NCI-H1930 (cell line): ENCODE measurements at places on chromosomes 1 and 21.

DNA sequence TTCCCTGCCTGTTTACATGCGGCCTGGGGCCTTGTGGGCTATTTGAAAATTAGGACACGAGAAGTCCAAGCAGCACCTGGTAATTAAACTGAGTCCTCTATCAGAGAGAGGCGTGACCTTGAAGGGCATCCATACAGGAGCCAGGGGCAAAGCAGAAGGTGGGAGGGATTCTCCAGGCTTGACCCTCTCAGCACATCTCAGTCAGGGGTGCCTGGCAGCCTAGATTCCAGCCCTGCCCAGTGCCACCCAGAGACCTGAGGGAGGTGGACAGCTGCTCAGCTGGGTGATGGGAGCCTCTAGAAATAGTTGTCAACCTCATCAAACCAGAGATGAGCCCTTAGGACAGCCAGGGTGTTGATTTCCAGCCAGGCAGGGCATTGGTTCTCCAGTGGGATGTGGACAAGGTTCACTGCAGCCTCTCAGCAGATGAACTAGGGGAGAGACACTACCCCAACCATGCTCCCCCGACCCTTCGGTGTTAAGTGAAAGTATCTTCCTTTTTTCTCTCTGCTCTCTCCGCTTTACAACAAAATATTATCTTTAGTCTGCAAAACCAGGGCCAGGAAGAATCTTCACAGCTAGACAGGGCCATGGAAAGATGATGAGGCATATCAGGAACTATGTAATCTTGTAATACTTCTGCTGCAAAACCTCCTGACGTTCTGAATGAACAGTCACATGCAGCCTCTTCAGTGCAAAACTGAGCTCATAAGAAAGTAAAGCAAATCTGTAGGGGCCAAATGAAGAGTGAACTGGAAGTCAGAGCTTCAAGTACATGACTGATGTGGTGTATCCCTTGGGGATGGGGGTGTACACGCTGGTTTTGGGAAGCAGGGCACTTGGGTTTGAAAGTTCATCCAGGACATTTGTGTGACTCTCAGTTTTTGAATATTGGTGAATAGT, 35.9 kb upstream of the ATP5PO start:
- DNase-seq = no peak

DNA sequence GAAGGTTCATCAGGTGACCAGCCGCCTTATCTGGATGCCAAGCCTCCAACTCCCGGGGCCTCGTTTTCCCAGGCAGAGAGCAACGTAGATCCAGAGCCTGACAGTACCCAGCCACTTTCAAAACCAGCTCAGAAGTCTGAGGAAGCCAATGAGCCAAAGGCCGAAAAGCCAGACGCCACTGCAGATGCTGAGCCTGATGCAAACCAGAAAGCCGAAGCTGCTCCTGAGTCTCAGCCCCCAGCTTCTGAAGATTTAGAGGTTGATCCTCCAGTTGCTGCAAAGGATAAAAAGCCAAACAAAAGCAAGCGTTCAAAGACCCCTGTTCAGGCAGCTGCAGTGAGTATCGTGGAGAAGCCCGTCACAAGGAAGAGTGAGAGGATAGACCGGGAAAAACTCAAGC, 44.5 kb downstream of the ZBTB17 start:
- no peak for DNase-seq

- no peak for DNase-seq
Measured at GRCh38 chr1:24364975-24365678, 46.0 kb downstream of the GRHL3 start.

DNA sequence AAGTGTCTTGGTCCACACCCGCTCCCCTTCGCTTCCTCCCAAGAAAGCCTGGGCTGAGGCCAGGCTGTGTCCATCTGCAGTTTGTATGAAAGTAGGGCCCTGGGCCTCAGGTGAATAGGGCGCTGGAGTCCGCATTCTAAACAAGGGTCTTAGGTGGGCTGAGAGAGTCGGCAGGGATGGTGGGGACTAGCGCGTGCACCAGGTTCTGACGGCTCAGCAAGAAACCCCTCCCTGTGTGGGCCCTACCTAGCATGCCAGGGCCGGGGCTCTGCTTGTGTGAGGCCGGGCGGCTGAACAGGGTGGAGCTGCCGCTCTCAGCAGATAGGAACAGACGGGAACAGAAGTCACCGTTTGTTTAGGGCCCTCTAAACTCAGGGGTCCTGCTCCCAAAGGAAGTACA, 1.7 kb downstream of the ACTRT2 start:
- no peak for DNase-seq

GRCh38 chr1:169048043-169048442, 58.4 kb upstream of the ATP1B1 start:
- DNase-seq = no peak

- DNase-seq = no peak
Measured at GRCh38 chr1:205285381-205286101, 36.0 kb downstream of the NUAK2 start.

GRCh38 chr1:45685308-45686014, 872 bp downstream of the GPBP1L1 start:
- DNase-seq = no peak

GRCh38 chr1:192906334-192906733, 97.5 kb downstream of the RGS2 start:
- DNase-seq = no peak

DNA sequence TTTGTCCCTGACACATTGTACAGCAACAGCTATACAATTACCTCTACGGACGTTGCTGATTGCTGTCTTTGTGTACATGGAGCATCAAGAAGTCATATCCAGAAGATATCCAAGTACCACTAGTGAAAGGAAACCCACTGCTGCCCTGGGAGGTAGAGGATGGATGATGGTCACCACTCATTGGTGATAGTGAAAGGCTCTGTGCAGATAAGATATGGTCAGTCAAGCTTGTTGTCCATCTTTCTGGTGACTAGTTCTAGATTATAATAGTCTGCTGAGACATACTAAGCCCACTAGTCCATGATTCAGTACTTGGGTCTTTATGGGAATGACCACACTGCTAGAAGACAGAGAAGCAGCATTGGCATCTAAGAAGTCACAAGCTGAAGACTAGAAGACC, 30.3 kb downstream of the NIBAN1 start:
- DNase-seq = no peak

GRCh38 chr1:7103361-7103782, 318.1 kb downstream of the CAMTA1 start:
- DNase-seq = no peak

GRCh38 chr1:199851439-199852140, 175.9 kb upstream of the NR5A2 start:
- DNase-seq = no peak

GRCh38 chr1:81174811-81175476, 625.8 kb upstream of the ADGRL2 start:
- DNase-seq = no peak

- no peak for DNase-seq
Measured at GRCh38 chr1:56029319-56030003, 549.9 kb downstream of the PLPP3 start.

GRCh38 chr21:23218667-23219066, 2220.5 kb downstream of the NCAM2 start:
- no peak for DNase-seq

DNA sequence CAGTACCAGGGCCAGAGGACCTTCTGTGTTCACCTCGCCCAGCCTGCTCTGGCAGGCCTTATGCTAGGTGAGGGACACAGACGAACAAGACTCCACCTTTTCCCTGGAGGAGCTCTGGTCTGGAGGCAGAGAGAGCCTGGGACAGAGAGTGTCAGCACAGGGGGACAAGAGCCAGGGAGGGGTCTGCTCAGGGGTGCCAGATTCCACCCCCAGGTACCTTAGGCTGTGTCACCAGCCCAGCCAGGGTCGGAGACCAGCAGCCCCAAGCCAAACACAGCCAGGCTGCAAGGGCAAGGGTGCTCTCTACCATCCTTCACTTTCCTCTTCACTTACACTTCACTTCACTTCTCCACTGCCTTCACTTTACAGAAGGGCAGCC, 4.3 kb upstream of the LRP8 start:
- DNase-seq = no peak

DNA sequence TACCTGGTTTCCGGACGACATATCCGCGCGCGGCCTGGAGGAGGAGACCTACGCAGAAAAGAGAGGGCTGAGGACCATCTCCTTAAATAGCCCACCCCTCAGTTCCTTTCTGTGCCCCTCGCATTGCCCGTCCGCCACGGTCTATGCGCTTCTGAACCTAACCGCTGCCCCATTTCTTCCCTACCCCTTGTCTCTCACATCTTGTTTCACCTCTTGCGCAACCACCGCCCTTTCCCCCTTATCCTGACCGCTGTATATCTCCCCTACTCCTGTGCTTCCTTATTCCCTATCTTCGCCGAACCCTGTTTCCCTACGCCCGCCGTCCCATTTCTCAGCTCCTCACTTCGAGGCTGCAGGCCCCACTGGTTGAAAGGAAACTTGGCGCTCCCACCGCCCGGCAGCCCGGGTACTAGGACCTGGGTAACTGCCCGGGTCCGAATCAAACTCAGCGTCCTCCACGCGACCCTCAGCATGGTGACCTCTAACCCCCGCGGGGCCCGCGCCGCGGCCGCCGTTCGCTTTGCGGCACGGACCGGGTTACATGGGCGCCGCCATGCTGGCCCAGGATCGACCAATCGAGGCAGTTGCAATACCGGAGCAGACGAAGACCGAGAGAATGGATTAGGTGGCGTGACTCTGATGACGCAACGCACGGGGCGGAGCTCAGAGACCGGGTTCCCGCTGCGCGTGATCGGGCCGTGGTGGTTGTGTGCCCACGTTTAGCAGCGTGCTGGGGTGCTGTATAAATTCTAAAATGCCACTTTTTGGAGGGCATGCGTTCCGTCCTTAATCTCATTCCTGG, at the start of gene MRPS15:
TSS of gene MRPS15 (minus strand) at position 582 of the 802 bp plus-strand sequence. CDS start at position 473, 109 bp downstream.
- DNase-seq = peak; percentile 87

GRCh38 chr21:21740207-21740606, 742.0 kb downstream of the NCAM2 start:
- DNase-seq = no peak

DNA sequence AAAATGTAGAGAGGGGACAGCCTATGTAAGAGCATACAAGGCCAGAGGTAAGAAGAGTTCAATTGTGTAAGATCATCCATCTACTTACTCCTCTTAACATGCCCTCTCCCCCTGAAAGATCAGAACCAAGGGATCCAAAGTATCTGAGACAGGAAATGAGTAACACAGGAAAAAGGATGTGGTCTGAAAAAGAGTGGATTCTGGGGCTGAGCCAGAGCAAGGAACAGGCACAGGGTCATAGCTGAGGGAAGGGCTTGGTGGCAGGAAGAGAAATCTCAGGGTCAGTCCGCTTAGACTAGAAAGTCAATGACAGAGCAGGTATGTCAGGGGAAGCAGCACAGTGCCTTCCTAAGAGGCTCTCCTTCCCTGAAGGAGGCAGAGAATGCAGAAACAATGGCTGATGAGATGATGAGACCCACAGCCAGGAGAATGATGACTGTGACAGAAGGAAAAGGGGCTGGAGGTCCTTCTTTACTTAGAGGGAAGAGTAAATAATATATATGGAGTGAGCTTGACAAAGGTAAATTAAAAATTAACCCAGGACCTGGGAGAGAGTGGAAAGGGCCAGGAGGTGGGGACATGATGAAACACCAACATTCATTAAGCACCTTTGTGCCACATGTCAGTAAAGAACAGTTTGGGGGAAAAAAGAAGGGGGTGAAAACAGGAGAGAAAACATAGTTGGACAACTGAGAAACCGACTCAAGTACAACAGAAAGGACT, 26.2 kb upstream of the A3GALT2 start:
- DNase-seq = no peak

DNA sequence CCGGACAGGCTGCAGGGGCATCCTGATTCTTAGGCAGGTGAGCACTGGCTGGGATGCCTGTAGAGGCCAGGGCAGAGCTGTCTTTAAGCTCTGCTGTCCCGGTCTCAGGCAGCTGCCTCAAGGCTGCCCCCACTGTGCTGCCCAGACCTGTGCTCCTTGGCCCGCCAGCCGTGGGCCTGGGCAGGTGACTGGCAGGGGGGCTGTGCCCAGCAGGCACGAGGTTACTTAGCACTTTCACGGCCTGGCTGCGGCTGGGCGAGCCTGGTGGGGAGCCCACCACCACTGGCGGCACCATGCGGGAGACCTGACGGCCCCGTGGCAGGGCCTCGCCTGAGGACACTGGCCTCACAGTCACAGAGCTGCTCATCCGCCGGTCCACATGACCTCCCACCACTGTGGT, 8.2 kb downstream of the CRYBG2 start:
- no peak for DNase-seq

GRCh38 chr1:174874331-174875053, 125.3 kb upstream of the CACYBP start:
- peak; percentile 24 for DNase-seq

DNA sequence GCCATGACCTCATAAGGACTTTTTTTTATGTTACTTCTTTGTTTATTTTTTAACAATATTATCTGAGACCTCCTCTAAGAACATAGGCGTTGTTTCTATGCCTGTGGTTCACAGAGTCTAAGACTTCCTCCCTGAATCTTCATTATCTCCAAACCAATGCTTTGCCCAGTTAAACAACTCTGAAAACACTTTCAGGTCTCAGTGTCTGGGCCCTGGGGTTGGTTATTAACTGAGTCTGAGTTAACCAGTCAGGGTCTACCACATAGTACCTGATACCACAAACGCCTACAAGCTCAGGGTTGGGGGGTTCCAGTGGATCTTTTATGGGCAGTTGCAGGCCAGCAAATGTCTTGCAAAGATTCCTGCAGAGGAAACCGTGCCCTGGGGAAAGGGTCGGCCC, 138.2 kb downstream of the AJAP1 start:
- DNase-seq = no peak

DNA sequence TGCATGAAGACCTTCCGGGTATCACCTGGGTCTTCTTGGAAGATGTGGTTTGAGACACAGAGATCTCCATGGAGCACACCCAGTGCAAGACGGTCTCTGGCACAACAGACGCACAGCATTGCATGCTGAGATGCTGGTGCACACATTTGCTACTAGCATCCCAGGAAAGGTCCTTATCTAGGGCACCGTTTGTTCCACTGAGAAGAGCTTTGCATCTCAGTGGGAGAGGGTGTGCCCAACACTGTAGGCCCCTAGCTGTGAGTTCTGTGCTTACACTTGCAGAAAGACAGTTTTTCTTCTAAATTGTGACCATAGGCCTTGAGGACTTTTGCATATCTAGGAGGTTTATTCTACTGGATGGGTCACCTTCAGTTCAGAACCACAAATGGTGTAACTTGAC, 554.1 kb downstream of the MATN1 start:
- DNase-seq = no peak

GRCh38 chr1:63671514-63671913, 78.3 kb downstream of the PGM1 start:
- no peak for DNase-seq

DNA sequence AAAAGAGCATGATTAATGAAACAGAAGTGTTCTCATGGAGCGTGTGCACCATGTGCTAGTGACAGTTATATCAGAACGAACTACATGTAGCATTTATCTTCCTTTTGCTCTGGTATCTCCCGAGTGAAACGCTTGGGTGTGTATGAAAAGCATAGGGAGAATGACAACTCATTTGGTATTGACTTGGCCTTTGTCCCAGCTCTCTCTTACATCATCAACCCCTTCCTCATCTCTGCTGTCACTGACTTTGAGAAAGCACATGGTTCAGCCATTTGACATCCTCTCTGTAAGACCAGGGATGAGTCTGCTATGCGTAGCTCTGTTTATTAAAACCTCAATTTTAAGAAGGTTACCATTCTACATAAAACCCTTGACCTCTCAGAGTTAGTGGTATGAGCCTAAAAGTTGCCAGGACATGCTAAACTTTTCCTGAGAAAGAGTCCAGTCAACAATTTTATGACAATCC, 201.0 kb downstream of the NRIP1 start:
- DNase-seq = no peak

GRCh38 chr1:227707846-227708245, 27.3 kb downstream of the JMJD4 start:
- DNase-seq = no peak

- DNase-seq = no peak
Measured at GRCh38 chr1:204320382-204320804, 39.3 kb downstream of the PLEKHA6 start.
